ENCODE measurements at places on chromosomes 5 and 9. TPM values are rescaled to one million over a fixed set of nuclear protein-coding genes. Genes with fewer than 3 reads are reported as not detected.

DNA sequence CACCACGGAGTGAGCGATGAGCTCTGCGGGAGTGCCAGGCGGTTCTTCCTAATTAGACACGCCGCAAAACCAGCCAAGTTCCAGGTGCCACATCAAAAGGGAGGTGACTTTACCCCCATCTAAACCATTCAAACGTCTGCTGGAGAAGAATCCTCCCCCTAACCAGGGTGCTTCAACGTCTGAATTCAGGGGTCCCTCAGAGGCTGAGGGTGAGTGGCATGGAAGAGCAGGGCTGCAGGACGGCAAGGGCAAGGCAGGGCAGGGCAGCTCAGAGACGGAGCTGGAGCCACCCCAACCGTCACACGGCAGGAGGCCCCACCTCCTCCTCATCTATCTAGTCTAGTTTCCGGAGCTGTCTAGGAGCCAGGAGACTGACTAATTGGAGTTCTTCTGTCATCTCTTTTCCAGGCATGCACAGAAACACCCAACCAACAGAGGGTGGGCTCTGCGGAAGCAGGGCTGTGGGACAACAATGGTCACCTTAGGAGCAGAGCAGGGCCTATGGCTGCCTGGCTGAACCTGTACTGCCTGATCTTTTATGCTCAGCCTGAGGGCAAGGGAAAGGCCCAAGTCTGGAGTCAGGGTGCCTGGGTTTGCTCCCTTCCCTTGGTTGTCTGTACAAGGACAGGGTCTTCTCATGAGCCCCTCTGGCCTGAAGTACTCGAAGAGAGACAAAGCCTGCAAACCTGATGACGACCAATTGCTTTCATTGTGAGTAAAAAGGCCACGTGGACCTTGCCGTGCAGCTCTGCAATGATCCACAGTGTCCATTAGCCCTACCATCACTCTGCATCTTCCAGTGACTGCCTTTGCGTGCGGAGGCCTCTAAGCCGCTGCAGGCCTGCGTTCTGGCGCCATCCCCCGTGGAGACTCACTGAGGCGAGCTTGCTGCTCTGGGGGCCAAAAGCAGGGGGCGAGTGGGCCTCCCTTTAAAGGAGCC is 81.0 kb upstream of the SLC25A51 start:
- H3K27ac ChIP-seq: no peak overlapping the region
- no peaks in the 10 kb centered on the region for H3K36me3 ChIP-seq
- no peaks in the 10 kb centered on the region for H3K27me3 ChIP-seq
- no peak overlapping the region for H3K4me3 ChIP-seq
- no peak for DNase-seq

DNA sequence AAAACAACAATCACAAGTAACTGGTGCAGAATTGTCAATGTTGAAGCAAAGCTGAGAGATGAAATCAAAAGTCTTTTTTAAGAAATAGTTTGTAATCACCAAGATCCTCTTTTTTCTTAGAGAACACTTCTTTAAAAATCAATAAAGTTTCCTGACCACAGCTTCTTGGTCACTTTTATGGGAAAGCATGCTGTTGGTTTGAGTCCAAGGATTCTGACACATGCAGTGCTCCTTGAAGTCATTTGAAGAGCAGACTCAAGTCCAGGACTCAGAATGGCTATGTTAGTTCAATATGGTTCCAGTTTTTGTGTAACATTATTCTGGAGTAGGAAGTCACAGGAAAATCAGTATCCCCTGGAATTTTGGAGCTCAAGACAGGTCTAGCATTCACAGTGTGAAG is 480.6 kb downstream of the NR2F1-AS1 start:
- no peaks in the 10 kb centered on the region for H3K27me3 ChIP-seq
- H3K4me3 ChIP-seq: no peak overlapping the region
- DNase-seq: no peak
- no peaks in the 10 kb centered on the region for H3K36me3 ChIP-seq

DNA sequence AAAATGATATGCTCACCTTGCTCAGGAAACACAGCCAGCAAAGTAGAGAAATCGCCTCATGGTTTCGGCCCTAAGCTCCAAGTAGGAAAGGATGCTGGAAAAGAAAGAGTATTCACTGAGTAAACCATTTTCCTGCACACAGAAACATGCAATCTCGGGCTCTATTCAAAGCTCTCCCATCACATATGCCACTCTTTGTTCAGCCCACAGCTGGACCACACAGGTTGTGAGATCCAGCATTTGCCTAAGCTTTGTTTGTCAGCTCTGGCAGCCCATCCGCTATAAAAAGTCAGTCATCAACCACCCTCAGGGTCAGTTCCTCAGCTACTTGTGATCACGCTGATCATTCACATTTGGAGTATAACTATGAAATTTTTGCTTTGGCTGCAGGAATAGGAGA is 96.5 kb upstream of the SMARCA2 start:
- H3K27me3 ChIP-seq: peaks cover 36% of the 10 kb centered on the region
- H3K4me3 ChIP-seq: no peak overlapping the region
- no peak overlapping the region for H3K27ac ChIP-seq
- peaks cover 2% of the 10 kb centered on the region for H3K36me3 ChIP-seq
- H3K4me1 ChIP-seq: no peaks in the 10 kb centered on the region

- H3K36me3 ChIP-seq: no peaks in the 10 kb centered on the region
- DNase-seq: no peak
- H3K27me3 ChIP-seq: no peaks in the 10 kb centered on the region
- no peak overlapping the region for H3K4me3 ChIP-seq
Measured at GRCh38 chr5:142305211-142305610, 19.6 kb downstream of the SPRY4 start.

DNA sequence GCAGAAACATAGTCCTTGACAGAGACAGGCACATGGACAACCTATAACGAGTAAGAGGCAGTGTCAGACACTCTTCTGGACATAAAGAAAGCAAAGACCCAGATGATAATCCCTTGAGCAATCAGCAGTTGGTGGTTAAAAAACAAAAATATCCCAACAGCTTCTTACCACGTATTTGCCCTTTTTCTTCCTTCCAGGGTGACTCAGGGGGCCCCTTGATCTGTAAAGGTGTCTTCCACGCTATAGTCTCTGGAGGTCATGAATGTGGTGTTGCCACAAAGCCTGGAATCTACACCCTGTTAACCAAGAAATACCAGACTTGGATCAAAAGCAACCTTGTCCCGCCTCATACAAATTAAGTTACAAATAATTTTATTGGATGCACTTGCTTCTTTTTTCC is 9.5 kb downstream of the GZMK start:
- no peak for DNase-seq
- no peak overlapping the region for H3K4me3 ChIP-seq
- no peak overlapping the region for H3K27ac ChIP-seq
- peaks cover 3% of the 10 kb centered on the region for H3K36me3 ChIP-seq

- peak; percentile 64 for DNase-seq
- H3K27me3 ChIP-seq: no peaks in the 10 kb centered on the region
- peaks cover 11% of the 10 kb centered on the region for H3K36me3 ChIP-seq
- H3K4me3 ChIP-seq: peak overlapping the region; percentile 71
Measured at GRCh38 chr5:131068893-131069643, 96.0 kb downstream of the HINT1 start.

Gene DAPK1
- 28.9 TPM for total RNA-seq

All from activated T-cell treated with anti-CD3 and anti-CD28 coated beads, Interleukin-2, amount 50 U/mL, for 72 hours (primary cell).